ENCODE measurements at places on chromosomes 11 and 22.
A peak's percentile ranks its signal among the peaks of the same experiment; 100 is the strongest.

GRCh38 chr11:26739366-26740073 lies 17.7 kb upstream of the SLC5A12 start:
- no peak for DNase-seq

- no peak for DNase-seq
Measured at GRCh38 chr22:19871023-19871844, 16.6 kb upstream of the GNB1L start.

DNA sequence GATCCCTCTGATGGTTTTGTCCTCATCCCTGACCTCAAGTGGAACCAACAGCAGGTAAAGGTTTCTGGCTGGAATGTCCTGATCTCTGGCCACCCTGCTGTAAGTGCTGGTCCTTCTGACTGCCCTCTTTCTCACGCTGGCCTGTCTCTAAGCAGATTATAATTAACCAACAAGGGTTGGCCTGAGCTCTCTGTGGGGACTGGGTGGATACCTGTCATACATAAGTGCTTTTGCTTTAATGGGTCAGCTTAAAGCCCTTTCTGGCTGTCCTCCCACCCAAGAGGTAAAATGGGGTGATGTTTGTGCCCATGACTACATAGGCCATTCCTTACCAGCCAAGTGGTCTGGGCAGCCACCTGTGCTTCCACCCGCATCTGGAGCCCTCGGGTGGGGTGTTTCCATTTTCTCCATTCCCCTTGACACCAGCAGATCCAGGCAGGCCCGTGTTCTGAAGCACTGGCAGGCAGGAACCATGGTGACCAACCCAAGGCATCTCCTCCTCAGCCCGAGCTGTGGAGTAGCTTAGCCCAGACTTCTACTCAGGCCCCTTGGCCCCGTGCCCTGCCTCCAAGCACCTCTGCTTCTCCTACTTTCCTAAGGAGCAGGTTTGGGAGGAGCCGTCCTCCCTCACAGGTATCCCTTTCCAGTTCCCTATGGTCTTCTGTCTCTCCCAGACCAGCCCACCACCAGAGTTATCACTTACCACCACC lies 17.0 kb upstream of the ST3GAL4 start:
- DNase-seq, result no peak

- no peak for DNase-seq
Measured at GRCh38 chr11:34514597-34514996, 1.0 kb upstream of the ELF5 start.

DNA sequence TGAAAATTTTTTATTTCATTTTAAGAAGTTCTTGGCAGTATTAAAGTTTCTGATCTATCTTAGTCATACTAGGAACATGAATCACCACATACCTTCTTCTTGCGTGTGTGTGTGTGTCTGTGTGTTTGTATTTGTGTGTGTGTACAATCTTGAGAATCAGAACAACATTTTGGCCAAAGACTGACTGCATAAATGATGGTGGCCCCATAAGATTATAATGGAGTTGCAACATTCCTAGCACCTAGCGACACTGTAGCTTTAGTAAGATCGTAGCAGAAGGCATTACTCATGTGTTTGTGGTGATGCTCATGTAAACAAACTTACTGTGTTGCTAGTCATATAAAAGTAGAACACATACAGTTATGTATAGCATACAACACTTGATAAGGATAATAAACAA lies 205.4 kb downstream of the FAM76B start:
- DNase-seq, result peak; percentile 63

DNA sequence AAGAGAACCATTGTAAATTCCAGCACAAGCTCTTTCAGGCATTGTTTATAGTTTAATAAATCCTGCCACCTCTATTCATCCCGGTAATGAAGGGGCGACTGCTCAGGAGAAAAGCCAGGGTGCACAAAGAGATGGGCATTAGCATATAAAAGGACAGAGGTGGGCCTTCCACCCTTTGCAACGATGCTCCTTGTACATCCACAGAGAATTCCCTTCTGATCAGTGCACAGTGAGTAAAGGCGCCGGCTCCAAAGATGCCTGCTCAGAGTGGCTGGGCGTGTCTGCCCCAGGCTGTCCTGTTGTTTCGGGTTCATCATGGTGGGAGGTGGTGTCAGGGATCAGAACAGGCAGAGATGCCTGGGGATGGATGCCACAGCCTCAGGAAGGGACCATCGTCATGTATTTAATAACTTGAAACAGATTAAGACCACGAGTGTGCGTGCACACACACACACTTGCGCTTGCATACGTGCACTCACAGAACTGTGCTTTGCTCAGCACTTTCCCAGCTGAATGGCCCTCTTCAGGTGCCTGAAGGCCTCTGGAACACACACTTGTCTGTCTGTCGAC lies 305.0 kb downstream of the TBC1D22A start:
- no peak for DNase-seq

All from AG10803 (cell line).